Dermis blood vessel endothelial cell (primary cell): ENCODE measurements at places on chromosomes 7 and 10. TPM values are rescaled to one million over a fixed set of nuclear protein-coding genes. Genes with fewer than 3 reads are reported as not detected.

The DOCK1 gene
- total RNA-seq, result 120 and 124 TPM in 2 replicates

The LAMB4 gene
- total RNA-seq, result 0.17 and 0.23 TPM in 2 replicates

The VPS37D gene
- 2.5 and 5.4 TPM in 2 replicates for total RNA-seq

The TLL2 gene
- 0.09 and 0.17 TPM in 2 replicates for total RNA-seq

The SLC26A3 gene
- total RNA-seq, result not detected in 2 replicates

The VSTM2A gene
- total RNA-seq, result not detected in 2 replicates

The GARS1 gene
- 59.2 and 147 TPM in 2 replicates for total RNA-seq

The WNT8B gene
- total RNA-seq, result not detected in 2 replicates

The GIMAP2 gene
- 75.9 and 87.0 TPM in 2 replicates for total RNA-seq

The ACTL6B gene
- not detected in 2 replicates for total RNA-seq

The TNKS2 gene
- 68.1 and 74.7 TPM in 2 replicates for total RNA-seq

The FAM180A gene
- total RNA-seq, result not detected in 2 replicates

The CRHR2 gene
- not detected in 2 replicates for total RNA-seq

The NCF1 gene
- not detected in 2 replicates for total RNA-seq

The SPDYE1 gene
- not detected in 2 replicates for total RNA-seq

The DDC gene
- 0.17 TPM in 1 of 2 replicates, not detected in the other for total RNA-seq

The SFTPA1 gene
- total RNA-seq, result not detected in 2 replicates

The CPED1 gene
- total RNA-seq, result 1.9 and 2.3 TPM in 2 replicates

The MSMB gene
- total RNA-seq, result not detected in 2 replicates

The CHST15 gene
- 93.0 and 99.0 TPM in 2 replicates for total RNA-seq

The CPN1 gene
- total RNA-seq, result not detected in 2 replicates

The METTL27 gene
- 0.70 and 3.2 TPM in 2 replicates for total RNA-seq

The TRAPPC14 gene
- total RNA-seq, result 4.1 and 4.7 TPM in 2 replicates

The ZNF365 gene
- under 0.01 TPM in 1 of 2 replicates, not detected in the other for total RNA-seq

The EPO gene
- not detected in 2 replicates for total RNA-seq

The OR2A42 gene
- total RNA-seq, result not detected in 2 replicates

The RARRES2 gene
- total RNA-seq, result 0.65 and 1.9 TPM in 2 replicates

The NKX1-2 gene
- not detected in 2 replicates for total RNA-seq

The FZD1 gene
- 3.6 and 6.0 TPM in 2 replicates for total RNA-seq

The PLAC9 gene
- 0.60 and 0.68 TPM in 2 replicates for total RNA-seq

The TRIM73 gene
- 0.60 and 1.9 TPM in 2 replicates for total RNA-seq

The IDI2 gene
- total RNA-seq, result not detected in 2 replicates

The GIMAP5 gene
- 203 and 350 TPM in 2 replicates for total RNA-seq

The GDF2 gene
- not detected in 2 replicates for total RNA-seq

The CTNNA3 gene
- under 0.01 TPM in 1 of 2 replicates, not detected in the other for total RNA-seq

The PNLIPRP3 gene
- under 0.01 TPM in 1 of 2 replicates, not detected in the other for total RNA-seq

The OR9A2 gene
- total RNA-seq, result not detected in 2 replicates

The TMEM225B gene
- total RNA-seq, result 0.09 and 0.17 TPM in 2 replicates

The CCDC172 gene
- not detected in 2 replicates for total RNA-seq

The JAKMIP3 gene
- total RNA-seq, result 0.05 TPM in 1 of 2 replicates, not detected in the other

The ZMIZ1 gene
- 18.2 and 32.1 TPM in 2 replicates for total RNA-seq

The PDZD7 gene
- 0.34 and 0.88 TPM in 2 replicates for total RNA-seq

The SHH gene
- total RNA-seq, result 0.05 TPM in 1 of 2 replicates, not detected in the other

The CALHM3 gene
- not detected in 2 replicates for total RNA-seq

The AKR1E2 gene
- 9.6 and 85.6 TPM in 2 replicates for total RNA-seq
